ENCODE measurements at places on chromosomes 4 and X.

DNA sequence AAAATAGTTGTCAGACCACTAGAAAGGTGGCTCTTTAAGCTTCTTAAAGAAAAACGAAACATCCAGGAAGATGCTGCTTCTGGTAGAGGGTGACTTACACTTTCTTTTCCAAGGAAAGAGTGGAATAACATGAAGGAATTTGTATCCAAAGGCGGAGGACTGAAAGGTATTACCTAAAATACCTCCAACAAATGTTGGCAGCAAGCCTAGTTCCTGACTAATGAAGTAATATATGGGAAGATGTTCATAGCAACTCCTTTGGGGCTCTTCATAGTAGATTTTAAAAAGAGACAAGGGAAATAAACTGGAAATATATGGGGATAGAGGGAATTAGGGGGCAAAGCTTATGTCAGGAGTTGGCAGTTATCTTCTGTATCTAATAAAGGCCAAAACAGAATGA lies 116.2 kb downstream of the AASDH start:
- DNase-seq = no peak

- DNase-seq = no peak
Measured at GRCh38 chr4:833731-834367, 7.9 kb upstream of the CPLX1 start.

- no peak for DNase-seq
Measured at GRCh38 chr4:119284876-119285780, 36.8 kb downstream of the FABP2 start.

DNA sequence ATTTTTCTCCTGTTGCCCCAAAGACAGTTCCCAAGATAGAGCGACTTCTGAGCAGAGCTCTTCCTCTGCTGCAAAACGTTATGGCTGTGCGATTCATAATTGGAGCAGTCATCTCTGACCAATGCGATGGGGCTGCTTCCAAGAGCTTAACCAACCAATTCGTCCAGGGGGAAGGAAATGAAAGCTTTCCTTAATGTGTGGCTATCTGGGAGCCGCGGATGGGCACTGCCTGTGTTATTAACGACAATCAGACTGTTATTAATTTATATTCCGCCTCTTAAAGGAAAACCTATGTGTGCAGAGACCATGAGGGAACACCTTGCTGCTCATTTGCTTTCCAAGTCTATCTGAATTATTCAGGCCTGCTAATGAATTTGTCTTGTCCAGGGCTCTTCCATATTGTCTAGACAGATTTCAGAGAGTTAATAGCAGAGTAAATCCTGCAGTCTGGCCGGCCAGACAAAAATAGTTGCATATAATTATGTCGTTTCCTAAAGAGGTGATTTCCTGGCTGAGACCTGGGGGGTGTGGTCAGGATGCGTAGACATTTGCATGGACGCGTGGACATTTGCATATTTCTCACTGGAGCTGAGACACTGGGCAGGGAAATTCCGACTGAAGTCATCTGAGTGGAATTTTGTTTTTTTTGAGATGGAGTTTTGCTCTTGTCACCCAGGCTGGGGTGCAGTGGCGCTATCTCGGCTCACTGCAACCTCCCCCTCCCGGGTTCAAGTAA lies 135.4 kb downstream of the HMX1 start:
- DNase-seq = no peak

DNA sequence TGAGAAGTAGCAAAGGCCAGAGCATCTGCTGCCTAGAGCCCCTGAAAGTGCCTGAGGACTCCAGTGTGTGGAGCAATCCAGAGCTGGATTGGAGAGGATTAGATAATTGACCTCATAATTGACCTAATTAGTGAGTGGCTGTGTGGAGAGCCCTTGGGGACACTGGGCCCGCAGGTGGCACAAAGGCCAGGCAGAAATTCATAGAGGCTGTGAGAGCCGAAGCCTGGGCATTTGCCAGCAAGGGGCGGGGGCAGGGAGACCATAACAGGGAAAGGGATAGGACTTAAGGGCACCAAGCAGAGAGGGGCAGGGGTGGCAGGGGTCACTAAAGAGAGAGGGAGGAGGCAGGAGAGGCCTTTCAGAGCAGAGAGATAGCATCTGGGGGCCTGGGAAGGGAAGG lies 45.3 kb downstream of the EFNB1 start:
- DNase-seq = no peak

GRCh38 chr4:153728660-153729059 lies 31.2 kb downstream of the RNF175 start:
- DNase-seq = no peak

GRCh38 chr4:156815717-156816359 lies 155.8 kb downstream of the PDGFC start:
- DNase-seq = no peak

GRCh38 chr4:70637239-70637913 lies 8.8 kb downstream of the ENAM start:
- DNase-seq = no peak

GRCh38 chrX:149829751-149830191 lies 48.0 kb downstream of the MAGEA9 start:
- DNase-seq = no peak

DNA sequence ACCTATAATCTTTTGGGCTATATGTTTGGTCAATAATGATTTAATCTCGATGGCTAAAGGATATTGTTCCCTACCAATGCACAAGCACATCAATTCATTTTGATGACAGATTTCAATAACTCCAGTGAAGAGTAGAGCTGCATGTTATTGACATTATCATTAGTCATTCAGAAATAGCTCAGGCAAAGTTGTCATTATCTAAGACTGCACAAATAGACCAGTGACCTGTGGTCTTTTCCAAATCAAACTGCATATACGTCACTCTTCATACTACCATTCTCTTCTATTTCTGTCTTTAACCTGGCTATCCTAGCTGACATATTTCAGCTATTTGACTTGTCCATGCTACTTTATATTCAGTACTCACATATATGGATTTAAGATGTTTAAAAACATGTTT lies 1050.8 kb downstream of the C4orf33 start:
- no peak for DNase-seq

- no peak for DNase-seq
Measured at GRCh38 chr4:98794565-98795205, 134.2 kb downstream of the EIF4E start.

GRCh38 chrX:39802908-39803307 lies 294.9 kb downstream of the BCOR start:
- DNase-seq = no peak

GRCh38 chr4:55979562-55979961 lies 30.8 kb downstream of the CEP135 start:
- no peak for DNase-seq

GRCh38 chr4:2075171-2075986 lies 16.3 kb downstream of the NAT8L start:
- no peak for DNase-seq
